CD8-positive, alpha-beta memory T cell (primary cell): ENCODE measurements at places on chromosomes 4 and X. TPM values are rescaled to one million over a fixed set of nuclear protein-coding genes. Genes with fewer than 3 reads are reported as not detected.

DNA sequence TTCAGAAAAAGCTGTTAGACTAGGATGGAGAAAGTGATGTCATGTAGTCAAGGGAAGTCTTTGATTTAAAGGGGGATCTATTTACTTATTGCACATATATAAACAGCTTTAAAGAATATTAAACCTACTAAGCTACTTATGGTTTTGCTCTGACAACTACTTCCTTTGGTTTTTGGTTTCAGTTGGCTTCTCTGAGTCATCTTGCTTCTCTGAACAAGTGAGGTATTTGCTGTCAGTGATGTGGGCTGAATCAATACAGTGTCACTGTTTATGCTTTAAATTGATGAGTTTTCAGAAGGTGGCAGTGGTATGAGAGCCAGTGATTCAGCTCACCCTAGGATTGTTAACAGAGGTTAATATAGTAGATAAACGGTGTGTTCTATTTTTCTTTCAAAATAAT, 75.1 kb downstream of the CEP44 start:
- no peak for DNase-seq

- DNase-seq: no peak
Observed at GRCh38 chr4:47651231-47651630, 166.2 kb downstream of the ATP10D start.

DNA sequence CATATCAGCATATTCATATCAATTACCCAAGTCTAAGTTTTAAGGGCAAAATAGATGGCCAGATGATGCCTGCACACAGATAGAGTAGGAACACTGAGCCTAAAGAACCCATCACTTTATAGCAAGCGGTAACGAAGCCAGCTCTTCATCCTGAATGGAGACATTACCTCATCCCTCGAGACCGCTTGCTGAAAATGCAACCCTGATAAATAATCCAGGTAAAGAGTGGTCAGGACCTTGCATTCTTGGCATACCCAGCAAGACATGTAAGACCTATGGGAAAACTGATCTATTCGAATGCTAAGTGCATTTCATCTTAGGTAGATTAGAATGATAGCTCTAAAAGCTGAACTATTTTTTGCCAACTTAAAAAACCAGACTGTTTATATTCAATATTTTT, 25.3 kb downstream of the DCHS2 start:
- DNase-seq: no peak

DNA sequence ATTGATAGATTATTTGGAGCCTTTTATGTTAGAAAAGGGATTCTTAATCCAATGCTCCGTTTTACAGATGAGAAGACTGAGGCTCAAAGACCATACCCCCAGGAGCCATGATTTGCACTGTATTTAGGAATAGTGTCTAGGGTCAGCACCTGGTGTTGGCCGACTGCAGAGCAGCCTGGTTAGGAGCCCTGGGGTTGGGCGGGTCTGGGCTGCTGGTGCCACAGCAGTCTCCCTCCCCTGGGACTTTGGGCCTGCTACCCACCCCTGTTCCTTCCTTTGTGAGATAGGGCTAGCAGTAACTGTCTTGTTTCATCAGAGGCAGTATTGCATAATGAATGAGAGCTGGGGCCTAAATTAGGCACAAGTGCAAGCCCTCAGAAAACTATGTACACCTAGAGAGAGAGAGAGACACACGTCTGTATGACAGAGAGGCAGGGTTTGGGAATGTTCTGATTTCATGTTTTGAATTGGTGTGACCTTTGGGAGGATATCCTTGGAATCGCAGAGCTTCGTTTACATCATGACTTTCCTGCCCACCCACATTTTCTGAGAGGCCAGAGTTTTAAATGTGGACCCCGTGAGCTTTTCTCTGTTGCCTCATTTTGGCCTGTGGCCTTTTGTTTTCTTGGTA, 111.7 kb downstream of the PTTG2 start:
- no peak for DNase-seq

DNA sequence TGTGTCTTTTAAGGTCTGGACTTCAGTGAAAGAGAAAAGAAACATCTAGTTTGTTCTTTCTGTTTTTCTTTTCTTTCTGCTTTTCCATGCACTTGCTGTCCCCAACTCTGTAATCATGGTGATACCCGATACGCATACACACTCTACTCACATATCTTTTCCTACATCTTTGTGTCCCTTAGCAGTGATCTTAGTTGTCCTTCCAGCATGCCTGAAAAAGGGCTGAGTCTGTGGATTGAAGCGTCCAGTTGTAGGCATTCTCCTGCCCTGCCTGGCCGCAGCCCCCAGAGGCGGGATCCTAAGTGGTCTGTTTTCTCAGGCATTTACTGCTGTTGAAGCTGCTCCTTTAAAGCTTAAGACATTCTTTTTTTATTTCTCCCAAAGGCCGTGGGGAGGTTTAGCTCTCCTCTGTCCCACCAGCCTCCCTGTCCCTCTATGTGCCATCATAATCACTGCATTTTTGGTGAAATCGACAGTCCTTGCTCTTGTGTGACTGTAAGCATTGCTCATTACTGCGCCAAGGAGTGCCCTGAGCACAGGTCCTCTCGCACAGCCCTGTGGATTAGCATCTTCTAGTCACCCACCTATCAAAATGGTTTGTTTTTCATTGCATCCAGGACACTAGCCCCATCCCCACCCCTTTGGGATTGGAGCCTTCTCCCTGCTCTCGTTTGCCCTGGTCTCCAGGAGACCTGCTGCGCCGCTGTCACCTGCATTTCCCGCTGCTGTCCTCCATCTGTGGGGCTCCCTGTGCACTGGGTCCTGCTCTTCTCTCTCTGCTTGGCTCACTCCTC, 4.4 kb downstream of the RGS12 start:
- DNase-seq: no peak

DNA sequence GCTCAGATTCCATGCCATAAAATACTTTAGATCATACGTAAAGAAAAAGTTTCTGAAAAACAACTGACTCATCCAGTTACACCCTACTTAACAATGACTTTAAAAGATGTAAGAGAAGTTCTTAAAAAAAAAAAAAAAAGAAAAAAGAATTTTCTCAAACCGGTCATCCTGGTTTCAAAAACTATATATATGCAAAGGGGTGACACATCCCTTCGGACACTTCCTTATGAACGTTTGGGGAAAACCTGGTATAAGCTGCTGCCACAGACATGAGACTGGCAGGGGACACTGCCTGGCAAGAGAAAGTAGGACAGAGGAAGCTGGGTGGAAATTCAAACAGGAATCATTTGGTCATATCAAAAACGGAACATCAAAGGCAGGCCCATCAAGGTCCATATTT, 81.2 kb upstream of the PRSS48 start:
- DNase-seq: no peak

The SUPT20HL1 gene
- total RNA-seq: not detected

GRCh38 chrX:118418811-118419251, 72.9 kb downstream of the WDR44 start:
- no peak for DNase-seq

GRCh38 chr4:139875411-139875825, 209.8 kb downstream of the MGST2 start:
- DNase-seq: no peak

DNA sequence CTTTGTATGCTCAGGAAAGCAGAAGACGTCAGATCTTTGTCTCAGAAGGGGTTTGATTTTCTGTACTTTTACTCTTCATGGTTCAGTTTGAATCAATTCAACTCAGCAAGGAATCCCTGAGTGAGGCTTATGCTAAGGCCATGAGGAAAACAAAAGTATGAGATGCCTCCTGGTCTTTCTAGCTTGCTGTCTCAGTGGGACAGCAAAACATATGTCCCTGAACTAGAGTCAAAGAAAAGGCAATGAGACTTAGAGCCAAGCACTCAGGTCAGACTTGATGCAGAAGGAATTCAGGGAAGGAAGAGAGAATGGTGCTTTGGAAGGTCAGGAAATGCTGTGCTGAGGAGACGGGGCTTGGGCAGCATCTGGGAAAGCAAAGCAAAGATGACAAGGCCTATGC, 236.2 kb upstream of the SFRP2 start:
- DNase-seq: no peak

- DNase-seq: no peak
Observed at GRCh38 chr4:78569306-78569821, 17.8 kb downstream of the ANXA3 start.

- no peak for DNase-seq
Observed at GRCh38 chr4:184526228-184526627, 51.9 kb upstream of the IRF2 start.

GRCh38 chr4:106017975-106018374, 122.7 kb downstream of the NPNT start:
- DNase-seq: no peak

- DNase-seq: no peak
Observed at GRCh38 chr4:86848732-86849619, at the start of gene SLC10A6. Gene SLC10A6 (minus strand): TSS chr4:86849384. CDS start chr4:86849115, 269 bp downstream.

The GSX2 gene
- not detected for total RNA-seq

The TMEM150C gene
- total RNA-seq: not detected

GRCh38 chr4:98151145-98151924, 8.1 kb upstream of the STPG2 start:
- no peak for DNase-seq

DNA sequence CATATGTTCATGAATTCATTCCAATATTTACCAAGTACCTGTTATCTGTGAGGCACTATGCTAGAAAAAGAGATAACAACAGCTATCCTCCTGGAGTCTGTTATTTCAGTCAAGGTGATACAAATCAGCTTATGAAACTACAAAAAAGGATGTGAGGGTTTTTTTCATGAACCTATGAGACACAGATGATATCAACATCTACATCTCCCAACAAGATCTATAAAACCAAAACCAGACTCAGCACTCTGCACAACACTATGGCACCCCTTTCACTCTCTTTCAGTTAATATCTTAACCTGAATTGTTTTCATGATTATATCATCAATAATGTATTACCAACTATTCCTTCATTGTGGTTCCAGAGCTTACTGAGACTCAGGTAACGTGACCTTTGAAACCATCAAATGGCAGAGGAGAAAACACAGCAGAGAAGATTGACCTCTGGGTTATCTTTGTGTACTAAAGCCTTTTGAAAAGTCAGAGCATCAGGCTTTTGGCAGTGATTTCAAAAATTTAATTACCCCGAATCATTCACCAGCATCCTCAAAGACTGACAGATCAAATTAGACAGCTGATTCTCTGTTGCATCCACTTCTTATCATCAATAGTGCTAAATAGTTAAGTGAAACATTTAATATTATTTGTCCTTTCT, 244.6 kb upstream of the FTHL17 start:
- DNase-seq: no peak

The P2RY10 gene
- 64.9 TPM for total RNA-seq

GRCh38 chr4:176266026-176266425, 3.0 kb downstream of the ASB5 start:
- DNase-seq: no peak

The ABCG2 gene
- 0.89 TPM for total RNA-seq

The ANK2 gene
- total RNA-seq: 0.26 TPM

- no peak for DNase-seq
Observed at GRCh38 chr4:76380561-76380960, 40.4 kb downstream of the CCDC158 start.

- DNase-seq: no peak
Observed at GRCh38 chr4:40150932-40151331, 45.9 kb upstream of the RHOH start.

The SH2D1A gene
- 90.2 TPM for total RNA-seq

DNA sequence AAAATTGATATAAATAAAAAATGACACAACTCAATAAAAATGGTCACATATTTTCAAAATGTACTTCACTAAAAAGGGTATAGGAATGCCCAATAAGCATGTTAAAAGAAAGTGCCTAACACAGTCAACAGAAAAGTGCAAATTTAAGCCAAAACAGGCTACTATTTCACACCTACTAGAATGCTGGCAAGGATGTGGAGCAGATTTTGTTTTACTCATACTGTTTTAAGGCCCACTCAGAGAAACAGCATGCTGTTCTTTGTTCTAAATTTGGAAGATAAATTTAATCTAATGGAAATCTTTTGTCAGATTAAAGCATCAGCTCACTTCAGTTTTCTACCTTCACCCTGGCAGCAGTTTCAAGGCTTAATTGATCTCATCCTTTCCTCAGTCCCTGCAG, 576.8 kb upstream of the HS3ST1 start:
- DNase-seq: no peak

The HMX1 gene
- not detected for total RNA-seq

The CT45A1 gene
- not detected for total RNA-seq

GRCh38 chr4:40417941-40418340, 82.8 kb downstream of the CHRNA9 start:
- no peak for DNase-seq

DNA sequence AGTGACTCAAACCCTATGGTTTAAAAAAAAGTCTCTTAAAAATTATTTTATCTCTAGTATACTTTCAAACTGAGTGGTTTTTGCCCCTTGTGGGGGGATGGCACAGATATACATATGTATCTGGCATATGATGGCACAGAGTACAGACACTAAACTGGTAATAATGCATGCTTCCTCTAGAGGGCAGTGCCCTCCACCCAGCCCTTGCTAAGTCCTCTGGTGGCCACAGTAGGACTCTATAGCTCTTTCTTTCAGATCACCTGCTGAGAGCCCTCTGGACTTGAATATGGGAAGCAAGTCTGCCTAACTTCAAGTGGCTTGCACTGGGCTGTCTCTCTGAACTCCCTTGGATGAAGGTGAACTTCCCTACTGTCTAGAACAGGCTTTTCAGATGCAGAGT, 66.3 kb downstream of the TSPAN7 start:
- no peak for DNase-seq

DNA sequence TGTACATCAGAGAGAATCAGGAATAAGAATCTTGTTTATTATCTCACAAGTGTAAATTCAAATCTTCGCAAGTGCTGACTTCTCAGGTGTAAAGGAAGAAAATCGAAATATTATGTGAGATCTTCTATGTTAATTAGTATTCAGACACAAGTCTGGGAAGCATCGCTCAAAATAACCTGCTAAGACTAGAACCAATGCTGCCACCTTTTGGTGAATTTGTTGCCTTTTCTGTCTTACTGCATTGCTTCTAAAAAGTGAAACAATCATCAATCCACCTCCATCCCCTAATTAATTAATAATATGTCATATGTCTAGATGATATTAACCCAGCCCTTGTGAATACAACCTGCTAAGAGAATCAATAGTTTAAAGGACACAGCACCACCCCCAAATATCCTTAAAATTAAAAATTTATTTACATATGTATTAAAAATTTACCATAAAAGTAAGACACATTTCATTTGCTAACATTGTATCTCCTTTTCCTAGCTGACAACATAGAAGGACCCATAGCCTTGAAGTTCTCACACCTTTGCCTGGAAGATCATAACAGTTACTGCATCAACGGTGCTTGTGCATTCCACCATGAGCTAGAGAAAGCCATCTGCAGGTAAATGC, 3.5 kb downstream of the EPGN start:
- peak; percentile 13 for DNase-seq

DNA sequence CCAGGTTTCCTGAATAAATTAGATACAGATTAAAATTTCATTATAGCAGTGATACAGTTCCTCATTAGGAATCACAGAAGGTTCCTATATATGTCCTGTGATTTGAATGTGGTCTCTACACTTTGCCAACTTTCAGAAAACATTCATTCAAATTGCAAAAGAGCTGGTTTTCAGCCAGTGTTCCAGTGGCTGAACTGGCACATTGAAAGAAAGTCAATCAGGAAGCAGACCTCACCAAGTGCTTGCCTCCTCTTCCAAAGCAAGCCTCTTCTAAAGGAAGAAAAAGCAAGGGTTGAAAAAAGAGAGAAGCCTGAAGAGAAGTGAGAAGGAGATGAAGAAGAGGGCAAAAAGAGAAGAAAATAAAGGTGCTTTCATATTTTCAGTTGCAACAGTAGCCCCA, 12.7 kb downstream of the KLHL34 start:
- DNase-seq: no peak

- DNase-seq: no peak
Observed at GRCh38 chr4:48862661-48863060, 31.8 kb downstream of the OCIAD1 start.

The GPR173 gene
- not detected for total RNA-seq
